Activated T-helper 17 cell treated with anti-CD3 and anti-CD28 coated beads, Interleukin-2, amount 50 U/mL, for 72 hours (primary cell): ENCODE measurements at places on chromosomes 7 and 10.
A peak's percentile ranks its signal among the peaks of the same experiment; 100 is the strongest.

DNA sequence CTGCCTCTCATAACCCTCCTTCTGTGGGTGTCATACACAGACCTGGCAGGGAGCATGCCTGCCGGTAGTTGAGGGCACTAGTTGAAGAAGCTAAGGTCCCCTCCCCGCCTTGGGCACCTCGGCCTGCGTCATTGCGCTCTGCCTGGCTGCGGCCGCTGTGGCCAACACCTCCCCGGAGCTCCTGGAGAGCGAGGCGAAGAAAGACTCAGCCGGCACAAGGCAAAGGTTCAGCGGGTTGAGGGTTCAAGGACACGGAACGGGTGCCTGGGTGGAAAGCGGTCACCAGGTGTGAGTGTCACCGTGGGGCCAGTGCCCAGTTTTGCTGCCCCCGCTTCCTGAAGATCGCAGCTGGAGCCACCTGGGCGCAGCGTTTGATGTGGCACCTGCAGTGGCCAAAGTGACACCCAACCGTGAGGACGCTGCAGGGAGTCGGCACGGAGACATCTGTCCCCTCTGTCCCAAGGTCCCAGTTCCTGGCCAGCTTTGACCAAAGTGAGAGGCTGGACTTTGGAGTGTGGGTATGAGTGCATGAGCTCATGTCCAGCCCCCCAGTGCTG is 14.8 kb upstream of the ZNF735 start:
- no peak for ATAC-seq

- peak; percentile 59 for ATAC-seq
Observed at GRCh38 chr7:14834456-14834855, 68.1 kb downstream of the DGKB start.

GRCh38 chr10:12876266-12876665 is 125.2 kb downstream of the CCDC3 start:
- no peak for ATAC-seq

DNA sequence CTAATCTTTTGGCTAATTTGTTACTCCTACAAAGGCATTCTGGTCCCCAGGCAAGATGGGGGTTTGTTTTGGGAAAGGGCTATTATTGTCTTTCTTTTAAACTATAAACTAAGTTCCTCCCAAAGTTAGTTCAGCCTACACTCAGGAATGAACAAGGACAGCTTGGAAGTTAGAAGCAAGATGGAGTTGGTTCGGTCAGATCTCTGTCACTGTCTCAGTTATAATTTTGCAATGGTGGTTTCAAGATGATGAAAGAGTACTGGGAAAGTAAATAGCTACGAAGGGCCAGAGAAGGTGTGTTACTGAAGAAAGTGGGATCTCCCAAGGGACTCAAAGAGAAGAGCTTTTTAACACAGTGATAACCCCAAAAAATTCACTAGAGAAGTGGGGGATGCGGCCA is 10.3 kb upstream of the MYO1G start:
- ATAC-seq, result no peak

GRCh38 chr10:29730458-29730857 is 95.7 kb upstream of the SVIL start:
- no peak for ATAC-seq

- no peak for ATAC-seq
Observed at GRCh38 chr7:27229448-27229847, 13.2 kb upstream of the EVX1 start.

DNA sequence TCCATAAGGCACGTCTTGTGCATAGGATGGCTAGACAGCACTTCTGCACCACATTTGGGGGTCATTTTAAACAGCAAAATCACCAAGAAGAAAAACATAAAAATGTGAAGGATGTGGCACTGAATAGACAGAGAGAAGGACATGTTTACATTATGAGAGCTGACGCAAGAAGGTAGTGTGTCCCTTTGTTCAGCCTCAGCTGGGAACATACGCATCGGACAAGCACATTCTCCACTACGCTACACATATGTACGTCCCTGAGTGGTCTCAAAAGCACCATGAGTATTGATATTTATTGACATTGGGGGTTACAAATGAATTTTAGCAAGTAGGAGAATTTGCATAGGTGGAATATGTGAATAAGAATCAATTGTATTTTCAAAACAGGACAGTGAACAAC is 20.2 kb downstream of the DDC start:
- ATAC-seq, result no peak

DNA sequence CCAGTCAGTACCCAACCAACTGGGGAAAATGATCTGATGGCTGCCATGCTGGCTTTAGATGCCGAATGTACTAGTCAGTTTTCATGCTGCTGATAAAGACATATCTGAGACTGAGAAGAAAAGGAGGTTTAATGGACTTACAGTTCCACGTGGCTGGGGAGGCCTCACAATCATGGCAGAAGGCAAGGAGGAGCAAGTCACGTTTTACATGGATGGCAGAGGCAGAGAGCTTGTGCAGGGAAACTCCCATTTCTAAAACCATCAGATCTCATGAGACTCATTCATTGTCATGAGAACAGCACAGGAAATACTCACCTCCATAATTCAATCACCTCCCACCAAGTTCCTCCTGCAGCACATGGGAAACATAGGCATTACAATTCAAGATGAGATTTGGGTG is 508.9 kb upstream of the NRP1 start:
- no peak for ATAC-seq

DNA sequence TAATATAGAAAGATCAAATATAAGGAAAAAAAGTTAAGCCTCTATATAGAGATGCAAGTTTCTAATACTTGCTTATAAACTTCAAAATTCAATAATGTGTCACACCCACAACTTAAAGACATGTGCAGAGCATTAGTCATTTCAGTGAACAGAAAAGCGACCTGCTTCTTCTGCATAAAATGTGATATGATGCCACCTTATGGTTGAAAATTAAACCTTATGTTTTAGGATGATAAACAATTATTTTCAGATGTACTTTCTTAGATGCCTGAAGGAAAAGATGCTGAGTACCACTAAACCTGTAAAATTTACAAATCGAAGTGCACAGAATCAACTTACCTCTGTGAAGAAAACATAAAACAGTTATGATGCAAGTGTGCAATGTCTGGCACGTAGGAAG is 96.0 kb downstream of the MTERF1 start:
- ATAC-seq, result no peak

DNA sequence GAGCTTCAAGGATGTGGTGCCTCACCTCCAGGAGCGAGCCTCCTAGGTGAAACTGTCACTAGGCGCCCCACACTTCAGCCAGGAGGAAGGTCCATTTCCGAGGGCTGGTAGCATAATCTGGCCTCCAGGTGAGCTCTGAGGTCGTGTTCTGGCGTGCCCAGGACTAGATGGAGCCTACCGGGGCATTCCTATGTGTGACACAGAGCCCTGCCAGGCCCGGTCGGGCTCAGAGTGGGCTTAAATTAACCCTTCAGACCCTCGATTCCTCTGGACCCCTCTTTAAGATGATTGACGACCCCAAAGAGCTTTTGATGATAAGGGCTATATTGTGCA is 233.1 kb downstream of the EBF3 start:
- ATAC-seq, result no peak

GRCh38 chr7:47758546-47758945 is 176.6 kb upstream of the TNS3 start:
- no peak for ATAC-seq
